ENCODE measurements at places on chromosomes 6 and 20.

DNA sequence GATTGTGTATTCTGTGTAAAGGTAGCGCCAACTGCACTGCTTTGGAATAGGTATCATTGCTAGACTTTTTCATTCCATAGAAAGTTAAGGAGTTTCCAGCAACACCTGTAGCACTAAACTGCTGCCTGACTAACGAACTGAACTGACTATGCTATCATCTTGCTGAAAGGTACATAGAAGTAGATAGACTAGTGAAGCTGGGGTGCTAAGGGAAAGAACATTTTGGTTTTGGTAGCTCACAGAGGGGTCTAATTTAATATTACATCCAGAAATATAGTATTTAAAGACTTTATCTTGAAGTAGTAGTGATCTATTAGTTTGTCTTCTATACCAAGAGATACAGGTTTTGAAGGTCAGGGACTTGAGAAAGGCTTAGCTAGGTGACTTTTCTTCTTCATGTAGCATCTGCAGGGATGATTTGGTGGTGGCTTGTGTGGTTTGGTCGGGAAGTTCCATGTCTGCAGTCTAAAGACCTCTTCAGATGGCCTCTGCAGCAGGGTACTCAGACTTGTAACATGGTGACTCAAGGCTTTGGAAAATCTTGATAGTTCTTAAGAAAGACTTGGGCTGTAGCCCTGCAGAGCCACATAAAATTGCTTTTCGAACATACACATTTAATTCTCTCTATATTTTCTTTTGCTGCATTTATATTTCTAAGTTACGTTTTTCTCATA, 10.2 kb downstream of the SENP6 start:
- H3K4me1 ChIP-seq = peaks cover 9% of the 10 kb centered on the region
- H3K27ac ChIP-seq = peak overlapping the region; percentile 68
- no peaks in the 10 kb centered on the region for H3K36me3 ChIP-seq
- H3K4me3 ChIP-seq = no peak overlapping the region
- no peak for DNase-seq
- H3K27me3 ChIP-seq = no peaks in the 10 kb centered on the region

GRCh38 chr20:63246490-63247288, 7.6 kb downstream of the NKAIN4 start:
- H3K4me1 ChIP-seq = no peaks in the 10 kb centered on the region
- no peak overlapping the region for H3K27ac ChIP-seq
- DNase-seq = no peak
- H3K4me3 ChIP-seq = no peak overlapping the region
- H3K36me3 ChIP-seq = no peaks in the 10 kb centered on the region

DNA sequence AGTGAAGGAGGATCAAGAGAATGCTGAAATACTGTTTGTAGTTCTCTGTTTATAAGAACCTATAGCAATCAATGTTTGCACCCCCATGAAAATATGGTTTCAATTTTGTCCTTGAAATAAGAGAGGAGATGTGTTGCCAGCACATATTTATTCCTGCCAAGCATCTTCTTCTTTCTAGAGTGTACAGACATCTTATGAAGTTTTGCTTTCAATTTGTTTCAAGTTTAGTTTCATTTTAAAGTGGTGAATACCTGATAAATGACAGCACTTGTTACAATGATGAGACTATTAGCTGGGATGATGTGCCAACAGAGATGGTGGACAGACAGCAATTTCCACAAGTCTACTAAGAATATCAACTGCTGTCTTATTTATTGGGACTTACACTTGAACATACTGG, 39.2 kb upstream of the CENPW start:
- no peak for DNase-seq
- H3K4me3 ChIP-seq = no peak overlapping the region
- no peaks in the 10 kb centered on the region for H3K27me3 ChIP-seq

- no peak overlapping the region for H3K4me3 ChIP-seq
- no peaks in the 10 kb centered on the region for H3K36me3 ChIP-seq
- H3K27me3 ChIP-seq = no peaks in the 10 kb centered on the region
- H3K27ac ChIP-seq = peak overlapping the region; percentile 99
- DNase-seq = peak; percentile 75
- H3K4me1 ChIP-seq = peaks cover 14% of the 10 kb centered on the region
These were observed 12.5 kb upstream of the THBD start for GRCh38 chr20:23061734-23062561.

DNA sequence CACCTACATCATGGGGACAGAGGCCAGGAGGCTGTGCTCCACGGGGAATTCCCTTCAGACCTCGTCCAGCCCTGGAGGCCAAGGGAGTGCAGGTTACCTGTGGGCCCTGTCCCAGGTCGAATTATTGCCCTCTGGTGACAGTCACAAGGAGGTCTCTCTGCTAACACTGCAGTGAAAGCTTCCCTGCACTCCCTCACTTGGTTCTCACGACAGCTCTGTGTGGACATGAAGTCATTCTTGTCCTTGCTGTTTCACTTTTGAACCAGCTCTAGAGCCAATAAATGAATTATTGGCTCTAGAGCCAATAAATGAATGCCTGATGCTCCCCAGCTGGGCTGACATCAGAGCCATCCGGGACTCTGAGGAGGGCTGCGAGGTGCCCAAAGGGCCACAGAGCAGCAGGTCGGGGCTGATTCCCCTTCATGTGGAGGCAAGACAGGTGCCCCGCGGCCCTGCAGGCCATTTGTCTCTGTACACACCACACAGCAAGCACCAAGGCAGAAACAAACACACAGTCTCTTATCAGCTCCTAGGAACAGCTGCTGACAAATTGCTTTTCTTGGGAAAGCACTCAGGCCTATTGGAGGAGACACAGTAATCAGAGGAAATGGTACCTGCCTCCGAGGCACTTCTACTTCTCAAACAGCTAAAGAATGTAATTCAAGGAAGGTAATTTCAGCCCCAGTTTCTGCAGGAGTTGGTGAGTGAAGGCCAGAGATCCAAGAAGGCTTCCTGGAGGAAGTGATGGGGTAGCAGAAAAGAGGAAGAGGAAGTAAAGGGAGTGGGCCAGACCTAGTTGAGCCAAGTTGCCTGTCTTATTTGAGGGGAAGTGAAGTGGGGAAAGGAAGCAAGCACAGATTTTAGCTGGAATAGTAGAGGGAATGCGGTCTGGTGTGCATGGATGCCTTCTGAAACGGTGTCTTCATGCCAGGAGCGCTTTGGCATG, 27.5 kb upstream of the TBXT start:
- no peaks in the 10 kb centered on the region for H3K4me1 ChIP-seq
- no peaks in the 10 kb centered on the region for H3K27me3 ChIP-seq
- H3K4me3 ChIP-seq = no peak overlapping the region
- DNase-seq = no peak

- H3K4me3 ChIP-seq = no peak overlapping the region
- DNase-seq = no peak
- H3K4me1 ChIP-seq = no peaks in the 10 kb centered on the region
- H3K36me3 ChIP-seq = no peaks in the 10 kb centered on the region
- H3K27me3 ChIP-seq = peaks cover 2% of the 10 kb centered on the region
These were observed 159.9 kb downstream of the LINC00237 start for GRCh38 chr20:20946122-20946759.

- H3K4me3 ChIP-seq = no peak overlapping the region
- H3K4me1 ChIP-seq = peaks cover 5% of the 10 kb centered on the region
- H3K36me3 ChIP-seq = no peaks in the 10 kb centered on the region
- no peak overlapping the region for H3K27ac ChIP-seq
- DNase-seq = no peak
These were observed 5.9 kb downstream of the CD2AP start for GRCh38 chr6:47483516-47483852.

DNA sequence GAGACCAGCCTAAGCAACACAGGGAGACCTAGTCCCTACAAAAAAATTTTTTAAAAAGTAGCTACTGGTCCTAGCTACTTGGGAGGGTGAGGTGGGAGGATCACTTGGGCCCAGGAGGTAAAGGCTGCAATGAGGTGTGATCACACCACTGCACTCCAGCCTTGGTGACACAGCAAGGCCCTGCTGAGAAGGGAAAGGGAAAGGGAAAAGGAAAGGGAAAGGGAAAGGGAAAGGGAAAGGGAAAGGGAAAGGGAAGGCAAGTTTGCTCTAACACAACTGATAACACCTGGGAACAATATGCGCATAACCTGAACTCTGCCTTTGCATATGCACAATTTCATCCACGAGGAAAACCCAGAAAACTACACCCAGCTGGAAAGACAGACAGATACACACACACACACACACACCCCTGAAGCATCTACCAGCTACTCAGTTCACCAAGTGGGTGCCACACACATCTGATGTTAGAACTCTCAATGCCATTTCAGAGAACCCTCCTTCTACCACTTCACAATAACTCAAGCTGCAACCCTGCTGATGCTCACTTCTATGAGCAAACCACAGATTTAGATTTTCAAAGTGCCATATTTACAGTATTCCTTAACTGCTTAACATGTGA, 19.1 kb downstream of the B4GALT5 start:
- H3K27me3 ChIP-seq = no peaks in the 10 kb centered on the region
- no peak for DNase-seq
- H3K36me3 ChIP-seq = no peaks in the 10 kb centered on the region

DNA sequence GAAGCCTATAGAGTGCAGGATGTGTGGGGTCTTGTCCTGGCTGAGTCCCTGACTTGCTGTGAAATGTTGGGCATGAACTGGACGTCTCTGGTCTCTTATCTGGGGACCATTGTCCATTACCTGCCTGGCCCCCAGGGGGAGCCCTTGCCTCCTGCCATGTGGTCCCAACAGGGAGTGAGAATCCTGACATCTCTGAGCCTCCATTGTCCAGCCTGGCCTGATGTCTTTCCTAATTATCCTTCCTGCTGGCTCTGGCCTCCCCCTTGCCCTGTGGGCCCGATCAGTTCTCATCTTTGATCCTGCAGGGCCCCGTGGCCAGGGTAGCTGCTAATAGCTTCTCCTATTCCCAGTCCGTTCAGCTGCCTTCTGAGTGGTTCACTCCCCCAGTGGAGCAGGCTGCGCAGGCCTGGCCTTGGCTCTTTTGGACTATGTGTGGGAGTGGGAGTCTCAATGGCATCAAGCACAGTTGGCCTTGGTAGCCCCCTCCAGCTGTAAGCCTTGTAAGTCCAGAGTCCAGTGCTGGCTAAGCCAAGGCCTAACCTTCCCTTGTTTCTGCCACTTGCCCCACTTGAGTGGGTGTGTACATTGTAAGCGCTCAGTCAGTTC, 77.9 kb upstream of the RALY start:
- no peak overlapping the region for H3K27ac ChIP-seq
- no peak for DNase-seq
- H3K27me3 ChIP-seq = no peaks in the 10 kb centered on the region

DNA sequence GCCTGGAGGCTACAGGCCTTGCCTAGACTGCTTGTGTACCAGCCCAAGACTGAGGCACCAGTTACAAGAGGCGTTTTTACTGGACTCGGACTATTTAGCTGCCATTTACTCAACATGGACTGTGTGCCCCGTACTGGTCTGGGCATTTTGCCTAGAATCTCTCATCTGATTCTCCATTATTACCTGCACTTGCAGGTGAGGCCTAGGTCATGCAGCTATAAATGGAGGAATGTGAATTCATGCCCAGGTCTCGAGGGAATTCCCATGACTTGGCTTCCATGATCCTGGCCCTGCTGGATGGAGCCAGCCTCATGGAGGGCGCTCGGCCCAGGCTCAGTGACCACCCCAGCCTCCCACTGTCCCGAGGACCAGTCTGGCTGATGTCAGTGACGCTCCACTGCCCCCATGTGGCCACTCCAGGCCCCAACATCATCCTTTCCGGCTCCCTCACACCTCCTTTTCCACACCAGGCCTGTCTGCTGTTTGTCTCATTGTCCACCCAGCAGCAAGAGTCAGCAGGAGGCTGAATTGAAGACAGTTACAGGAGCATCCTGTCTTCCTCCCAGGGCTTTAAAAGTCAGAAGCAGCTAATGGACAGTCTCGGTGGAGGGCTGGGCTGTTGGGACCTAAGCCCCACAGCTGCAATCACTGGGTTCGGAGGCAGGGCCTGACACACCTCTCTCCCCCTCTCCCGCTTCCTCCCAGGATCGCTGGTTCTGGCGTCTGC, 8.7 kb downstream of the MMP24OS start:
- no peak overlapping the region for H3K27ac ChIP-seq
- DNase-seq = no peak
- H3K27me3 ChIP-seq = no peaks in the 10 kb centered on the region
- H3K36me3 ChIP-seq = peaks cover 5% of the 10 kb centered on the region

GRCh38 chr6:100105138-100105537, 111.1 kb upstream of the MCHR2 start:
- no peak overlapping the region for H3K27ac ChIP-seq
- no peaks in the 10 kb centered on the region for H3K27me3 ChIP-seq
- H3K4me1 ChIP-seq = no peaks in the 10 kb centered on the region
- no peak for DNase-seq
- no peak overlapping the region for H3K4me3 ChIP-seq

GRCh38 chr6:148296771-148297170, 45.9 kb upstream of the SASH1 start:
- DNase-seq = no peak
- H3K4me3 ChIP-seq = no peak overlapping the region
- no peak overlapping the region for H3K27ac ChIP-seq
- no peaks in the 10 kb centered on the region for H3K27me3 ChIP-seq
- no peaks in the 10 kb centered on the region for H3K36me3 ChIP-seq
- peaks cover 6% of the 10 kb centered on the region for H3K4me1 ChIP-seq

DNA sequence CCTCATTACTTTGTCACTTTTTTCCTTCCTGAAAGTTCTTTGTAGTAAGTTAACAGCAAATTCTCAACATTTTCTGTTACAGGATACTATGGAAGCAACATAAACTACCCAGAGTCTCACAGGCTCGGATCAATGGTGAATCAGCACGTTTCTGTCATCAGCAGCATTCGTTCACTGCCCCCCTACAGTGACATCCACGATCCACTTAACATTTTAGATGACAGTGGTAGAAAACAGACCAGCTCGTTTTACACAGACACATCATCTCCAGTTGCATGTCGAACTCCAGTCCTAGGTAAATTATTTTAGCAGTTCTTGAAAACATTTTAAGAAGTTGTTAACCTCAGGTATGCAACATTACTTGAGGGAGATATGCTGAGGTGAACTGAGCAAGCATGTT, 51.6 kb downstream of the RFX6 start:
- H3K4me1 ChIP-seq = no peaks in the 10 kb centered on the region
- no peak for DNase-seq
- H3K36me3 ChIP-seq = no peaks in the 10 kb centered on the region

DNA sequence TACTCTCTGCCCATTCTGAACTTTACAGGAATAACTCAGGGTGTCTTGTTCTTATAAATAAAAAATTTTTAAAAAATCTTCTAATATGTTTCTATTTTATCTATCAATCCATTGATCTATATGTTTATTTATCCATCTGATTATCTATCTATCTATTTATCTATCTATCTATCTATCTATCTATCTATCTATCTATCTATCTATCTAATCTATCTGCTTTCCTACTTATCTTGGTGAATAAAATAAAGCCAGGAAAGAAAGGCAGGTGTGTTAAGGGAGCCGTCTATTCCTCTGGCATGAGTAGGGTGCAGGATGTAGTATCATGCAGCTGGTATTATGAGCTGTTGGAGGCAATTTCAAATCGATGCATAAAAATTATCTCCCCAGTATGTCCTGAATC, 153.0 kb downstream of the FOXA2 start:
- no peaks in the 10 kb centered on the region for H3K4me1 ChIP-seq
- H3K27ac ChIP-seq = no peak overlapping the region
- no peak overlapping the region for H3K4me3 ChIP-seq
- no peak for DNase-seq
- H3K36me3 ChIP-seq = no peaks in the 10 kb centered on the region

- H3K27ac ChIP-seq = no peak overlapping the region
- DNase-seq = no peak
- H3K27me3 ChIP-seq = no peaks in the 10 kb centered on the region
- no peaks in the 10 kb centered on the region for H3K4me1 ChIP-seq
- no peak overlapping the region for H3K4me3 ChIP-seq
- no peaks in the 10 kb centered on the region for H3K36me3 ChIP-seq
These were observed 148.4 kb upstream of the TOP1 start for GRCh38 chr20:40880063-40880728.
